Activated effector memory CD4-positive, alpha-beta T cell treated with Interleukin-2 at 50 U/mL for 16 hours (primary cell): ENCODE measurements at places on chromosomes 7 and 10.

- DNase-seq, result no peak
Measured at GRCh38 chr7:125425506-125425905, 495.9 kb upstream of the POT1 start.

- DNase-seq, result no peak
Measured at GRCh38 chr10:32948451-32948850, 9.6 kb downstream of the ITGB1 start.

- no peak for DNase-seq
Measured at GRCh38 chr7:102966465-102966864, 53.7 kb downstream of the LRRC17 start.

- DNase-seq, result no peak
Measured at GRCh38 chr10:22343731-22344130, 1.6 kb upstream of the SPAG6 start.

GRCh38 chr7:159014297-159015062 is 130.2 kb downstream of the VIPR2 start:
- DNase-seq, result no peak

GRCh38 chr10:123472606-123473005 is 193.5 kb upstream of the GPR26 start:
- DNase-seq, result no peak

- DNase-seq, result no peak
Measured at GRCh38 chr7:6392712-6393666, 54.8 kb downstream of the DAGLB start.

DNA sequence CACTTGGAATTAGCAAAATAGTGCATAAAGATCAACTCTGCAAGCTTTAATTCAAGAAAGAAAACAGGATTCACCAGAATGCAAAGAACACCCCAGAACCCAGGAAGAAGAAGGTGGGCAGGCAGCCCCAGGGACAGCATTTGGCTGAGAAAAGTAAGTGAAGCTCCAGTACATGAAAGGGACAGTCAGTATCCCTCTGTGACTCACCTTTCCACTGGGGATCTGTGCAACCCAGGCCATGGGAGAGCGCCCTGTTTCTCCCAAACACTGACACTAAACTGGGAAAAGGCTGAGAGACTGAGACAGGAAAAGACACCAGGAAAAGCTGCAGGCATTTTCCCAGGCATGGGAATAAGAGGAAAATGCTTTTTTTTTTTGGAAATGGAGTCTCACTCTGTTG is 28.2 kb downstream of the SNX13 start:
- DNase-seq, result no peak

GRCh38 chr10:88858491-88858890 is 6.8 kb upstream of the ANKRD22 start:
- no peak for DNase-seq

DNA sequence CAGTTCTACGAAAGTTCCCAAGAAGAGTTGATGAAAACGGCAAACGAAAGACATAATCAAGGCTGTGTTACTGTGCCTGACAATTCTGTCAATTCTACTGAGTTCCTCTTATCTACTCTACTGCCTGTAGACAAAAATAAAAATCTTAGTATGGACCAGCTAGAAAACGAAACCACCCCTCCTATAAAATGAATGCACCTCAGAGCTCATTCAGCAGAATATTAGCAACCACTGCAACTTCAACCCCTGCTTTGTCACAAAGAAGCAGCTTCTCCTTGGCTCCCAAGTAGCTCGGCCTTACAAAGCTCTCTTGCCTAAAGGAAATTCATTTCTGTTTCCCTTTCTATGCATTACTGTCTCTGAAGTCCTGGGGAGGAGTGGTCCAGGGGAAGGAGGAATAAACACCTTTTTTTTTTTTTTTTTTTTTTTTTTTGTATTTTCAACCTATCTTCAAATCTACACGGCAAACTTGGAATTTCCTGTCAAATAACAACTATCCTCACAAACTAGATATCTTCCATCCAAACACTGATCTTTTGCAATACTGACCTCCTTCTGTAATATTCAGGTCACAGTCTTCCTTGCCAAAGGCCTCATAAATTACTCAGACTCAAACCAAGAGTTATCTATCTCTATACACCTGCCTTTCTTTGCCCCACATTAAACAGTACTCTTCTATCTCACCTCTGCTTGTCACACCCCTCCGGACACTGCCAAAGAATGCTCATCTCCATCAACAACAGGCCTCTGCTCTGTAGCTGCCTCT is 74.3 kb downstream of the GLI3 start:
- DNase-seq, result no peak

GRCh38 chr7:155816996-155817395 is 4.7 kb upstream of the SHH start:
- no peak for DNase-seq

GRCh38 chr7:112669306-112669705 is 120.9 kb downstream of the TMEM168 start:
- DNase-seq, result no peak

- no peak for DNase-seq
Measured at GRCh38 chr7:98323597-98324322, 42.3 kb downstream of the BRI3 start.

GRCh38 chr7:111292026-111292470 is 201.1 kb downstream of the LRRN3 start:
- DNase-seq, result no peak

DNA sequence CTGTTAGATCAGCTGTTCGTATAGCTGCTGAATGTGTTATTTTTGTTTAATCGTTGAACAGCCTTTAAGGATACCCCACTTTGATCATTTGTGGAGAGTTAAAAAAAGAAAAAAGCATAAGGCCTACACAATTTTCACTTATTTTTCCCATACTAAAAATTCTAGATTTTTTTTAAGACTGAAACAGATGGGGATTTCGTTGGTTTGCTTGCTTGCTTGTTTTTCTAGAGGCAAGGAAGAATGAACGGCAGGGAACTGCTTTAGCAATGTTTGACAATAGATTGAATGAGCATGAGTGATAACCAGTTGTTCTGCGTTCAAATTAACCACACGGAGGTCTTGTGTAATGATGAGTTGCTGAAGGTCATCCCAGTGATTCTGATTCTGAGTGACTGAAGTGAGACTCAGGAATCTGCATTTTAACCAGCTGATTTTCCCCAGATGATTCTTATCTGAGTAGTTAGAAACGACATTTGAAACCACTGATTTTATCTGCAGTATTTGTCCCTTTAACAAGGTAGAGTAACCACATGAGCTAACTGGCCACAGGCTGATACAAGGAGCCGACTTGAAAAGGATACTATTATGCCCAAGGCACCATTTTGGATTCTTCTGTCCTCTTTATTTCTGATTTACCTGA is 85.9 kb downstream of the GPR37 start:
- no peak for DNase-seq

- peak; percentile 56 for DNase-seq
Measured at GRCh38 chr7:2864999-2865670, 21.0 kb upstream of the GNA12 start.

- no peak for DNase-seq
Measured at GRCh38 chr7:141094336-141095070, 20.6 kb downstream of the TMEM178B start.

GRCh38 chr10:124741922-124742412 is 2.2 kb downstream of the FAM53B start:
- DNase-seq, result no peak

DNA sequence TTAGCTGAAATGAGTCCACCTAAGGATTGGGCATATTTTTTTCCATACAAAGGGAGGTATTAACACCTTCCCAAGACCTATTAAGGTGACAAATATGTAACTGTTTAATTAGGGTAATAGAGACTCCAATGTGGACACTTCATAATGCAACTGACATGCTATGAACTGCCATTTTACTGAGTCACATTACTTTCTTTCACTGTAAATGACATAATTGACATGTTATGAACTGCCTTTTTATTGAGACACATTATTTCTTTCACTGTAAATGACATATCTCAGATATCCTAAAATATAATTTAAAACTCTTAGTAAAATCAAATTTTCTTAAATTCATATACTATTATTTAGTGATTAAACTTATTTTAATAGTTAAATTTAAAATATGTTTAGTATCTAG is 528.8 kb upstream of the PCDH15 start:
- no peak for DNase-seq

DNA sequence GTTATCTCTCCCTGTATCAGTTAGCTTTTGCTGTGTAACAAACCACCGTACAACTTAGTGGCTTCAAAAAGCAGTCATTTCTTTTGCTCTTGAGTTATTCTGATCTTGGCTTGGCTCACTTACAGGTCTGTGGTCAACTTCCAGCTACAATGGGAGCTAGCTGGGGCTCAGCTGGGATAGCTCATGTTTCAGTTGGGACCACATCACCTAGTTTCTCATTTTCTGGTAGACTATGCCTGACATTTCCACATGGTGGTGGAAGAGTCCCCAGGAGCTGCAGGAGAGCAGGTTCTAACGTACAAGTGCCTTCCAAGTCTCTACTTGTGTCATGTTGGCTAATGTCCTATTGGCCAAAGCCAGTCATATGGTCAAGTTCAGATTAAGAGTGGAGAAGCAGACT is 25.8 kb upstream of the PIP4K2A start:
- DNase-seq, result no peak

GRCh38 chr10:49269523-49269922 is 29.4 kb upstream of the C10orf71 start:
- no peak for DNase-seq
